ENCODE measurements at places on chromosomes 12 and 14.

DNA sequence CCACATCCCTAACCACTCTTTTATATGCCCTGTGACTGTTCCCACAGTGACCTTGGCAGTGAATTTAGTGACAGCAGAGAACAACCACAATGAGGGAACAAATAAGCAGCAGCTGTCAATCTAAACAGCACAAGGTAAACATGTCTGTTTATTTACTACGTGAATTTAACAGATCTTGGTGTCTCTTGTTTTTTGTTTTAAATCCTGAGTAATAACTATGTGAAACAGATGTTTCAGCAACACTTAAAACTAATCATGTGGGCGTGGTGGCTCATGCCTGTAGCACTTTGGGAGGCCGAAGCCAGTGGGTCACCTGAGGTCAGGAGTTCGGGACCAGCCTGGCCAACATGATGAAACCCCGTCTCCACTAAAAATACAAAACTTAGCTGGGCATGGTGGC lies 17.0 kb upstream of the CFAP54 start:
- DNase-seq: no peak

- DNase-seq: no peak
Observed at GRCh38 chr12:82673698-82674097, 13.0 kb upstream of the TMTC2 start.

- no peak for DNase-seq
Observed at GRCh38 chr12:47194501-47194900, 114.7 kb upstream of the AMIGO2 start.

GRCh38 chr12:124703856-124704255 lies 136.4 kb upstream of the NCOR2 start:
- no peak for DNase-seq

DNA sequence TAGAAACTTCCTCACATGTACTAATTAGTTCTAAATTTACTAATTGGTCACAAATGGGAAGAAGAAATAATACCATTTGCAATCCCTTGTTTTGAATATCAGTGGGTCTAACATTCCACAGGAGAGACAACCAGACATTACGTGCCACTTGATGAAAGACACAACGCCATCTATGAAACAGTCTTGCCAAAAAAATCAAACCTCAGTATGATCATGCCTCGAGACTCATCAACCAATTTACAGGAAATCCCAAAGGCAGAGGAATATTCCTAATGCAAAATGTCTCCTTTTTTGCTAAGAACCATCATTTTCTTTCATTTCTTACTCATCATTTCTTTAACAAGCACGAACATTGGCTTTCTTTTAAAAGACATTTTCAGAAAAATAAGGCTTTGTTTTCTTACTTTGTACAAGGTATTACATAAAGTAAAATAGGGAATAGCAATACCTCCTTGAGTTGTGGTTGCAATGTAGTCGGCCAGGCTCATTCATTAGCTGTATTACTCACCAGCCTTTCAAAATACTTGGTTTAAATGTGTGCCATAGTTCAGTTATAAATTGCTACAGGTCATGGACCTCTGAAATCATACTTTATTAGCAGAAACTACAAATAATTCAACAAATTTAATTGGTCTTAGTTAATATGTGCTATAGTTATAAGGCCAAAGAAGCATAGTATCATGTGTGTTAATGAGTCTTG lies 436.2 kb upstream of the FLRT2 start:
- DNase-seq: no peak

GRCh38 chr14:75461303-75461702 lies 33.5 kb downstream of the JDP2 start:
- DNase-seq: no peak

- DNase-seq: no peak
Observed at GRCh38 chr12:52018433-52019112, 11.8 kb downstream of the TAMALIN start.

DNA sequence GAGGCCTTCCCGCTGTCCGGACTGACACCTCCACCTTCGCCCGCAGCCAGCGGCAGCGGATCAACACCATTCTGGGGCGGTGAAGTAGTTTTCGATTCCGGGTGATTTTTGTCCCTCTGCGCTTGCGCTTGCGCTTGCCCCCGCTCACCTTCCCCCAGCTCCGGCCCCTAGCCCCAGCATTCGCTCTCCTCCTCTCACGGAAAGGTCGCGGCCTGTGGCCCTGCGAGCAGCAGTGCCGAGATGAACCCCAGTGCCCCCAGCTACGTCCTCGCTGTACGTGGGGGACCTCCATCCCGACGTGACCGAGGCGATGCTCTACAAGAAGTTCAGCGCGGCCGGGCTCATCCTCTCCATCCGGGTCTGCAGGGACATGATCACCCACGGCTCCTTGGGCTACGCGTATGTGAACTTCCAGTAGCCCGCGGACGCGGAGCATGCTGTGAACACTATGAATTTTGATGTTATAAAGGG lies 22.7 kb upstream of the SRGAP1 start:
- no peak for DNase-seq
